ENCODE measurements at places on chromosomes 6 and 20. TPM values are rescaled to one million over a fixed set of nuclear protein-coding genes. Genes with fewer than 3 reads are reported as not detected.

The MOG gene
- not detected for total RNA-seq

The APOBEC2 gene
- not detected for total RNA-seq

DNA sequence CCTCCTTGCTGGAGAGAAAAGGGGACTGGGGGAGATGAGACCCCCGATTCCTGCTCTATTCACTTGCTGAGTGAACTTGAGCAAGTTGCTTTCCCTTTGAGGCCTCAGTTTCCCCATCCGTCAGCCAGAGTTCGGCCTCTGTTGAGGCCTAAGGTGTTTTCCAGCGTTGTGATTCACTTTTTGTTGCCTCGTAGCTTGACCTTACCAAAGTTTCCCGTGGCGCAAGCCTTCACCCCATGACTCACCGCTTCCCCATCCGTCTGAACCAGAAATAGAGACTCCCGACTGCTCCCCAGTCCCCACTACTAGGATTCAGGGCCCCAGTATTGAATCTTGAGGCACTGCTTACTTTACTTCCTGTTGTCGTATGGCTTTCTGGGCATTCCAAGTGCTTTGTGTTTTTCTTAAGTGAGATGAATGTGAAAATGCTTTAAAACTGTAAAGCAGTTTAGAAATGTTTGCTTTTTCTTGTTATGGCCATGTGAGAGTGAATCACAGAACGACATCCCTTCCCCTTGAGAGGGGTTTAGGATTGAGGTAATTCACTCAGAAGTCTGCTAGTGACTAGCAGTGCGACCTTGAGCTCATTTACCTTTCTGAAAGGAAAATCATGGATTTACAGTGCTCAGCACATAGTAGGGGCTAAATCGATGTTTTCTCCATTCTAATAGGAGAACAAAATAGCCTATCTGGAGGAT is 1.2 kb downstream of the CHMP4B start:
- peaks cover 30% of the 10 kb centered on the region for H3K4me1 ChIP-seq
- no peaks in the 10 kb centered on the region for H3K36me3 ChIP-seq
- peak overlapping the region; percentile 87 for H3K27ac ChIP-seq
- peak; percentile 66 for DNase-seq
- H3K4me3 ChIP-seq = peak overlapping the region; percentile 89

- no peaks in the 10 kb centered on the region for H3K36me3 ChIP-seq
- no peaks in the 10 kb centered on the region for H3K27me3 ChIP-seq
- H3K4me1 ChIP-seq = no peaks in the 10 kb centered on the region
- H3K27ac ChIP-seq = no peak overlapping the region
Measured at GRCh38 chr6:108959972-108960582, 111.9 kb downstream of the ARMC2 start.
